ENCODE measurements at places on chromosomes 13 and 19. TPM values are rescaled to one million over a fixed set of nuclear protein-coding genes. Genes with fewer than 3 reads are reported as not detected.

TSHZ3 gene
- 6.3 TPM for total RNA-seq

ZNF416 gene
- 7.8 TPM for total RNA-seq

VSIG10L gene
- 0.52 TPM for total RNA-seq

NDFIP2 gene
- total RNA-seq, result 24.0 TPM

WDR87 gene
- total RNA-seq, result not detected

MYO1F gene
- 7.8 TPM for total RNA-seq

NLRP7 gene
- not detected for total RNA-seq

SPRED3 gene
- not detected for total RNA-seq

RPS15 gene
- total RNA-seq, result 354 TPM

SELENOV gene
- total RNA-seq, result not detected

GRAMD1A gene
- total RNA-seq, result 17.7 TPM

SYNE4 gene
- not detected for total RNA-seq

ZNF530 gene
- total RNA-seq, result 6.8 TPM

IGFL3 gene
- total RNA-seq, result not detected

ZNF563 gene
- 3.1 TPM for total RNA-seq

CXCL17 gene
- not detected for total RNA-seq

FCAR gene
- 1.0 TPM for total RNA-seq

TRPM4 gene
- total RNA-seq, result 5.2 TPM

CYP2A6 gene
- total RNA-seq, result not detected

EBI3 gene
- total RNA-seq, result not detected

KLK2 gene
- not detected for total RNA-seq

DACT3 gene
- 7.3 TPM for total RNA-seq

PRKD2 gene
- total RNA-seq, result 13.6 TPM

RYR1 gene
- total RNA-seq, result 243 TPM

ZNF547 gene
- 3.1 TPM for total RNA-seq

FBXO27 gene
- 1.0 TPM for total RNA-seq

SLC7A9 gene
- 1.0 TPM for total RNA-seq

CERS1 gene
- total RNA-seq, result 17.7 TPM

EFNB2 gene
- 14.6 TPM for total RNA-seq

ATP5F1D gene
- total RNA-seq, result 24.5 TPM

ZNF575 gene
- not detected for total RNA-seq

MBD3L3 gene
- not detected for total RNA-seq

TMPRSS9 gene
- total RNA-seq, result under 0.01 TPM
